GM12878 (cell line): ENCODE measurements at places on chromosomes 6 and 20. TPM values are rescaled to one million over a fixed set of nuclear protein-coding genes. Genes with fewer than 3 reads are reported as not detected.

GRCh38 chr6:6368040-6368683 is 47.7 kb upstream of the F13A1 start:
- H3K27ac ChIP-seq, result no peak overlapping the region
- no peak overlapping the region for H3K4me3 ChIP-seq
- no peak for DNase-seq
- no peaks in the 10 kb centered on the region for H3K4me1 ChIP-seq
- peaks cover 2% of the 10 kb centered on the region for H3K36me3 ChIP-seq

DNA sequence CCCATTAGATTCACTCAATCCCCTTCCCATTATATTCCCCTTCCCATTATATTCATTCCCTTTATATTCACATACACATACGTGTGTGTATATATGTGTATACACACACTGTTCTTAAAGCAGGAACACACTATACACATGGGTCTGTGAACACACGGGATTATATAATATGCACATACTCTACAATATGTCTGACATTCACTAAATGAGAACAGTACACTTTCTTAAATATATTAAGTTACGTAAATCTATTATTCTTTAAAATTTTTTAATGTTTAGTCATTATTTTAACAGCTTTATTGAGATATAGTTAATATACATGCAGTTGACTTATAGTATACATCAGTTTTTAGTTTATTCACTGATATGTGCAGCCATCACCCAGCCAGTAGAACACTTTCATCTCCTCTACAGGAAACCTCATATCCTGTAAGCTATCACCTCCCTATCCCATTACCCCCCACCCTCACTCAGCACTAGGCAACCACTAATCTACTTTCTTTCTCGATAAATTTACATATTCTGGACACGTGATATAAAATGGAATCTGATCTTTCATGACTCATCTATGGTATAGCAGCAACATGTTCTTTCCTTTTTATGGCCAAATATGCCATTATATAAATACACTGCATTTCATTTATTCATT is 13.9 kb upstream of the SUMO4 start:
- H3K36me3 ChIP-seq, result peaks cover 5% of the 10 kb centered on the region
- DNase-seq, result no peak
- H3K4me1 ChIP-seq, result no peaks in the 10 kb centered on the region; the same call in 1 of the 2 replicates
- no peak overlapping the region for H3K4me3 ChIP-seq
- H3K27ac ChIP-seq, result no peak overlapping the region
- H3K27me3 ChIP-seq, result no peaks in the 10 kb centered on the region

DNA sequence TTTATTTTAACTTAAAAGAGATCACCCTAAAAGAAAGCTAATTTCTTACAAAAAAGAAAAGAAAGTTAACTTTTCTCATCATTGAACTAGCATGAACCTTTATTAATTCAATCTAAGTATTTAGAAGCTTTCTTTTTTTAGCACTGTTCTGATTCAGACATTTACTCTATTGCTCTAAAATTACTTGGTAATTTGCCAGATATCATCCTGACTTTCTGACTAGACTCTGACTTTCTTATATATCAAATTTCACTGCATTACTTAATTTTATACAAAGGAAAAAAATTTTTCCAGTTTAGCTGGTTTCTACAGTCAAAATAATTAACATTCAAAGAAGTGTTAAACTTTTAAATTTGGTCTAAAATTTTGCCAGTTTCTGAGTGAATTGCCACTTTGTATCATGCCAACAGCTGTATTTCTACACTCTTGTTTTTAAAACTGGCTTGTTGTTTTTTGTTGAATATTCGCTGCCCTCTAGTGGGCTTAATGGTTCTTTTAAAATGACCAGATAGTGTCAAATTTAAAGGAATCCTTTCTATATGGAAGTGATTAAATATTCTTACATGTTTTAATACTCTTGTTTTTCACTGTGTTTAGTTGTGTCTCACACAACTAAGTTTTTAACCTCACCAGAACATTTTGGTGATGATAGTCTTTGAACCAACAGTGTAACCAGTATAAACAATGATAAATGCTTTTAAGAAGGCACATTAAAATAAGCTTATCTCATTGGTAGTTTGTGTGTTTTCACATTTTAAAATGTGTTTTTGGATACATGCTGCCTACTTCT is 102.0 kb downstream of the POPDC3 start:
- H3K27me3 ChIP-seq, result no peaks in the 10 kb centered on the region
- H3K27ac ChIP-seq, result no peak overlapping the region
- H3K4me1 ChIP-seq, result no peaks in the 10 kb centered on the region
- no peak for DNase-seq
- no peak overlapping the region for H3K4me3 ChIP-seq
- no peaks in the 10 kb centered on the region for H3K36me3 ChIP-seq

DNA sequence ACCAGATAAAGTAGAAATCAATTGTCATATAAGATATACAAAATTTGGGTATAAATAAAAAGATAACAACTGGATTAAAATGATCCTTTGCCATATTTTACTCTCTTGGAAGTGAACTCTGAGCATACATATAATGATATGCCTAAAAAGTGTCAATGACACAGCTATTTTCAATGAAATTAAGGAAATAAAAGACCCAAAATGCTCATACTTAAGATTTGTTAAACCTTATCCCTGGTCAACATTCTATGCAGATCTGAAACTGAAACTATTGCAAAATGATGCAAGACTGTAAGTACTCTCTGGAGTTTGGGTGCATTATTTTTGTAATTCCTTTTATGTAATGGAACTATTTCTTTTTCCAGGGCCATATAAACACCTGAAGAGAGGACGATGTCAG is 119.0 kb upstream of the SGK1 start:
- H3K27me3 ChIP-seq, result no peaks in the 10 kb centered on the region
- H3K36me3 ChIP-seq, result no peaks in the 10 kb centered on the region
- DNase-seq, result peak; percentile 8

BTNL2 gene
- polyA plus RNA-seq, result 0.10 TPM in 1 of 2 replicates, not detected in the other

OR12D3 gene
- not detected in 2 replicates for polyA plus RNA-seq

SDC4 gene
- 1.1 and 1.4 TPM in 2 replicates for polyA plus RNA-seq
